ENCODE measurements at places on chromosomes 16 and 17. TPM values are rescaled to one million over a fixed set of nuclear protein-coding genes. Genes with fewer than 3 reads are reported as not detected.
A peak's percentile ranks its signal among the peaks of the same experiment; 100 is the strongest.

- no peak for DNase-seq
Measured at GRCh38 chr16:14310519-14310991, 239.4 kb downstream of the MRTFB start.

DNA sequence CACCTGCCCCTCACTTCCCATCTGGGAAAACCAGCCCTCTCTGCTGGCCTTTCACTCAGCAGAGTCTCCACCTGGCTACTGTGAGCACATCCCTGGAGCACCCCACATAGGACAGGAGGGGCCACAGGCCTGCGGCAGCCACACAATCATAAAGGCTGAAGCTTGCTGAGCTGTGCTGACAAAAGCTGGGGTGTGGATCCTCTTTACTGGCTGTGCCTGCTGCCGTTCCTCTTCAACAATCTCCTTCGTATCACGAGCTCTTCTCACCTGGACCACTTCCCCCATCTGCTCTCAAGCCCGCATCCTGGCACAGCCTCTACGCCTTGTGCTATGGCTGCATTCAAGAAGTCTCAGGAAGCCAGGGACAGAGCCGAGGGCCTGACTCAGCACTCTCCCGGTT, 86.1 kb downstream of the ZNF778 start:
- no peak for DNase-seq

GRCh38 chr16:69306031-69306430, 5.1 kb upstream of the VPS4A start:
- no peak for DNase-seq

GRCh38 chr16:84048871-84049270, 6.3 kb upstream of the SLC38A8 start:
- no peak for DNase-seq

DNA sequence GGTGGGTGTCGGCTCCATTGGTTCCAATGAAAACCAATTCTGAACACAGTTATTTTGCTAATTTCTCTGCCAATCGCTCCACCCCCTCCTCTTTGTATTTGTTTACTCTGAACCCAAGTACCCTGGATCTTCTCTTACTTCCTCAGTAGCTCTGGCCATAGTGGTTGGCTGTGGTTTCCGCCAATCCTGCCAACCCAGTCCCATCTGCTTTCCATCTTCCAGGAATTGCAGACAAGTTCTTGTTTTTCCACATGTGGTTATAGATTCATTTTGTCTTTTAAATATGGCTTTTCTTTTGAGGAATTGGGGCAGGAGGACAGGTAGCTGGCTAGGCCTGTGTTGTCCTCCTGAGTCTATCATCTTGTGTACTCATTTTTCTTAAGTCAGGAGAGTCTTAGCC, 92.0 kb downstream of the CYLD start:
- DNase-seq, result no peak

- no peak for DNase-seq
Measured at GRCh38 chr17:78716814-78717393, 65.2 kb downstream of the CYTH1 start.

DNA sequence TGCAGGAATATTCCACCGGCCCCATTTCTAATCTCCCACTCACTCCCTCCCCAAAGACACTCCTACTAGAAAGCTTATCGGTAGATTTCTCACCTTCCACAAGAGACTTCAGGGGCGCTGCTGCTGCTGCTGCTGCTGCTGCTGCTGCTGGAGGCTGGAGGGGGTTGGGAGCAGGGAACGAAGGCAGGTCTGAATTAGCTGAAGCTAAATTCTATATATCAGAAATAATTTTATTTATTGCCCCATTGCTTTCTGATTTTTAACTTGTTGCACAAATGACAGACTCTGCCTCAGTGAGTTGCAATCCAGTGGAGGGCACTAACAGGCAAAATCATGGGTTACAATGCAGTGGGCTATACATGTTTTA, 25.8 kb upstream of the HLF start:
- DNase-seq, result no peak

DNA sequence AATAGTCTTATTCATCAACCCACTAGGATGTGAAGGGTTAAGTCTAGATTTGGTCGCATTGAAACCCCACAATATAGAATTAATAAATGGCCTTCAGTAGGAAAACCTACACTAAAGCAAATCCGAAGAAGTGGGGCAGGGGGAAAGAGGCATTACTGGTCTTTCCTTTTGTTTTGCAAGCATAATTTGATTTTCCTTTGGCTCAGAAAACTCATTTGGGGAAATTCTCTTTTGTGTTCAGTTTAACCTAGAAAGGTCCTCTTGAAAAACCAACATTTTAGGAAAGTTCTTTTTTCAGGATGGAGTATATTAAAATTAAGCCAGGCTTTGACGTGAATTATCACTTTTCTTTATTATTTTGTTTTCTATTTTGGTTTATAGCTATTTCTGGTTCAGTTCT, 31.7 kb downstream of the ERCC4 start:
- no peak for DNase-seq

DNA sequence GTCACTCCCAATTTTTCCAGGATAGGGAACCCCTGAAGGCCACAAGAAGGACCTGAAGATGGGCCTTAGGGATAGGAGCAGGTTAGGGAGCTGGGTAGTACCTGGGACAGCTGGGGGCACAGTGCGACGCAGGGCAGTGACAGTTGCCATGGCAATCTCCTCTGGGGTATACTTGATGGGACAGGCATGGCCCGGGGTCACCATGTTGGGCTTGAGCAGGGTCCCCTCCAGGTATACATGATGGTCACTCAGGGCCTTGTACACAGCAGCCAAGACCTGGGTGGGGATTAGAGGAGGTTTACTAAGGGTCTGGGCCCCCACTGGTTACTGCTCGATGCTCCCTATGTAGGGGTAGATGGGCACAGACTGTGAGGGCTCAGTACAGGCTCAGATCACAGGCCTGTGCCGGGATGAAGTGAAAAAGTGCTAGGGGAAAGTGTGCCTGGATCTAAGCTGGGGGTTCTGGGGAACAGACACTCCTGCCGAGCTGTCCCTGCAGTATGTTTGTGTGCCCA, 2.7 kb downstream of the ALDOC start:
- no peak for DNase-seq

GRCh38 chr17:40319651-40320540, 10.9 kb downstream of the RARA start:
- no peak for DNase-seq

DNA sequence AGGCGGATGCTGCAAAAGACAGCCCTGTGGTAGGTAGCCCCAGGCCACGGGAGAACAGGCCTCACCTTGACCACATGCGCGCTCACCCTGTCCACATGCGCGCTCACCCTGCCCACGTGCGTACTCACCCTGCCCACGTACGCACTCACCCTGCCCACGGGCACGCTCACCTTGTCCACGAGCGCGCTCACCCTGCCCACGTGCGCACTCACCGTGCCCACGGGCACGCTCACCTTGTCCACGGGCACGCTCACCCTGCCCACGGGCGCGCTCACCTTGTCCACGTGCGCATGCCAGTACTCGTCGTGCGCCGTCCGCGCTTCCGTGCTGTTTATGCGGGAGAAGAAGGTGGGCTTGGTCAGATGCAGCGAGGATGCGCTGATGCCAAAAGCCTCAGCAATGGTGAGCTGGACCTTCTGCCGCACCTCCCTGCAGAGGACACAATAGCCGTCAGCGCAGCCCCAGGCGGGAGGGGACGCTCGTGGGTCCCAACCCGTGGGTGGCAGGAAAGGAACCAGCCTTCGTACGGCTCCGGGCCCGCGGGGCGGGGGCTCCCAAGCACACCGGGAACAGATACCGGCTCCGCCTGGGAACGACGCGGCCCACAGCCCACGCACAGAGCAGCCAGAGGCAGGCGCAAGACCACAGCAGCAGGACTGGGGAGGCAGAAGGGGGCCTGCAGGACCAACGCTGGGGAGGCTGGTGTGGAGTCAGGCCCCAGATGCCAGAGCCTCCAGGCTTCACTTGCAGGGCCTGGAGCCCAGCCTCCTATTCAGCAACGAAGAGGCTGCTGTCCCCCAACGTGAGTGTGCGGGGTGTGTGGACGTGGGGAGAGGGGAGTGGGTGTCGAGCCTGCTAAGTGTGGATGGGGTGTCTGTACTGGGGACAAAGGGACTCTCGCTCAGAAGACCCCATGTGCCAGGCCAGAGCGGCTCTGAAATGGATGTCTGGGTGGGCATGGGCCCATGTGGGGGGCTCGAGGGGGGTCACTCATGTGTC, 14.2 kb upstream of the HEXD start:
- DNase-seq, result no peak

- DNase-seq, result no peak
Measured at GRCh38 chr17:50394711-50395110, 2.6 kb downstream of the LRRC59 start.

- no peak for DNase-seq
Measured at GRCh38 chr16:13110124-13110796, 208.9 kb downstream of the SHISA9 start.

- DNase-seq, result no peak
Measured at GRCh38 chr17:14116263-14117024, 47.1 kb downstream of the COX10 start.

DNA sequence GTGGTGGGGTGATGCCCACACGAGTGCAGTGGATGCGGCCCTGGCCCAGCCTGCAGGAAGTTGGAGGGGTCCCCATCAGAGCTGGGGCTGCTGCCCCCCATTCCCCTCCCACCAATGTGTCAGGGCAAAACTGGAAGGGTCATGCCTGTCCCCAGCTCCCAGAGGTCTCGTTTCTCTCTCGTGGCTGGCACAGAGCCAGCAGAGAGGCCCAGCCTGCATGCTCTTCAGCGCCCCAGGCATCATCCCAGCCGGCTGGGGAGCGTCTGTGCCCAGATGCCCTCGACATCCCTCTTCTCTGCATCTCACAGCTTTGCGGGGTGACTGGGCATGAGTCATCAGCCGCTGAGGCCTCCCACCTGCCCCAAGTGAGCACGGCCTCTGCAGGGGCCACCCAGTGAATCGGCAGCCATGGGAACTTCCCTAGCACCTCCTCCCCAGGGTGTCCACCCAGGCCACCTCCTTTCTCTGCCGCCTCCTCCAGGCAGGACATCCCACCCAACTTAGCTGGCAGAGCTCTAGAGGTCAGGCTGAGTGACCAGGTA, 9.8 kb upstream of the CSNK1D start:
- DNase-seq, result peak; percentile 81

Gene PLLP
- 0.10 TPM for polyA plus RNA-seq

Gene TEKT5
- 0.15 TPM for polyA plus RNA-seq

Gene FAM117A
- polyA plus RNA-seq, result 2.5 TPM

Gene CD300E
- not detected for polyA plus RNA-seq

Gene ABCC6
- 3.7 TPM for polyA plus RNA-seq

Gene ADAMTS18
- not detected for polyA plus RNA-seq

Gene GAS2L2
- not detected for polyA plus RNA-seq

Gene TPSAB1
- not detected for polyA plus RNA-seq

Gene TNFSF12
- polyA plus RNA-seq, result 27.1 TPM

Gene ST6GALNAC2
- polyA plus RNA-seq, result 0.36 TPM

Gene CD300H
- polyA plus RNA-seq, result not detected

Gene C1QBP
- polyA plus RNA-seq, result 133 TPM

Gene OTOP3
- not detected for polyA plus RNA-seq

Gene KCTD11
- 12.1 TPM for polyA plus RNA-seq

Gene RTN4RL1
- polyA plus RNA-seq, result 0.04 TPM
